ENCODE measurements at places on chromosomes 2 and 18.

GRCh38 chr2:239455436-239456203 lies 54.8 kb upstream of the HDAC4 start:
- no peak for DNase-seq

- DNase-seq, result no peak
Observed at GRCh38 chr2:144707736-144708326, 187.9 kb upstream of the ZEB2 start.

DNA sequence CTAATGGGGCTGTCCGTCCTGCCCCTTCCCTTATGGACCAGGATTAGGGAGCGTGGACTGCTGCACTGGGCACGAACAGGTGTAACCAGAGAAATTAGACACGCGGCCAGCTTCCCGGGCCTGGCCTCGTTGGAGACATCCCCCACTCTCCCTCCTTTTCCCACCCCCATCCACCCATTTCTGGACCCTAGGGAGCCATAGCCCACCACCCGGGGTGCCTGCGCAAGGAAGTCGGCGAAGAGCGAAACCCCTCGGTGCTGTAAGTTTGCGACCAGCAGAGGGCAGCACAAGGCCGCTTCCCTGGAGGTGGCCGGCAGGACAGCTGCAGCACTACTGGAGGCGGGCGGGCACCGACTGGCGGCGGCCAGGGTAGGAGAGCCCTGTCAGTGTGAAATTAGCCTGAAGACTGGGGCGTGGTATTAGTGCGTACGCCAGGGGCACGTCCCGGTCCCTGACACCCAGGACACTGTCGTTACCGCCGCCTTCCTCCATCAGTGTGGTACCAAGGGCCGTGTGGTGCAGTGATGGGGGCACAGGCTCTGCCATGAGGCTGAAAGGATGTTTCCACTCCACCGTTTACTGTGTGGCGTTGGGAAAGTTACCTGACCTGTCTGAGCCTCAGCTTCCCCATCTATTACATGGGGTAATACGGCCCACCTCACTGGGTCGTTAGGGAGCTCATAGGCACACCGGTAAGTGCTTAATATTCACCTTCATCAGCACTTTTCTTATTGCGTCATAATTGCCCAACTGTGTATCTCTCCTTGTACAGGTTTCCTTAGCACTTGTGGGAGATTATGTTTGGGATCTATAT lies 36.0 kb upstream of the CD207 start:
- DNase-seq, result peak; percentile 45

DNA sequence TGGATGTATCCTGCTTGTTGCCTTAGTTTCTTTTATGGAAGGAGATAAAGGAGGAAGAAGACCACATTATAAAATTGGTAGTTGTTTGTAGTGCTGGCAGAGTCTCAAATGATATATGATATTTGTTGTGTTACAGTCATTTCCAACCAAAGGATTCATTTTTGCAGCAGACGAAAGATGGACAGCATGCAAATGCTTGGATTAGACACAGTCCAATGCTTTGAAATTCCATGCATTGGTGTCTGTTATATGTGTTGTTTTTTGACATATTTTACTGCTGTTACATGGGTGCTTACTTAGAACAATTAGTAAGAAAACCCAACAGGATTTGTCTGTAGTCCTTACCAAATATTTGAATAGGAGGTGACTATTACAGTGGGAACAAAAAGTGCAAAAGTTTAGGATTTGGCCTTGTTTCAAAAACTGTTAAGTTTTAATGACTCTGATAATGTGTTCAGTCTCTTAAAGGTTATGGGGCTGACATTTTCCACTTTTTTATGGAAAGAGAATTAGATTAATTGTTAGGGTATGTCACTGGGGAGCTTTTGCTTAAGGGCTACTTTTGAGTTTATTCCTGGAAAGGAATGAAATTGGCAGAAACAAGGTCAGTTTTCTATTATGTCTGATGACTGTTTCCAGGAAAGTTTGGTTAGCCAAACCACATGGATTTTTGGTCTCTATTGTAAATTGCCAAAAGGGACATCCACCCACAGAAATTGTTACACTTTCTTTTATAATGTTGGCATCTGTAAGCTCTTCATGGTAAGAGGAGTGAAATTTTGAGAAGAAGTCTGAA lies 229.4 kb upstream of the MMADHC start:
- no peak for DNase-seq

DNA sequence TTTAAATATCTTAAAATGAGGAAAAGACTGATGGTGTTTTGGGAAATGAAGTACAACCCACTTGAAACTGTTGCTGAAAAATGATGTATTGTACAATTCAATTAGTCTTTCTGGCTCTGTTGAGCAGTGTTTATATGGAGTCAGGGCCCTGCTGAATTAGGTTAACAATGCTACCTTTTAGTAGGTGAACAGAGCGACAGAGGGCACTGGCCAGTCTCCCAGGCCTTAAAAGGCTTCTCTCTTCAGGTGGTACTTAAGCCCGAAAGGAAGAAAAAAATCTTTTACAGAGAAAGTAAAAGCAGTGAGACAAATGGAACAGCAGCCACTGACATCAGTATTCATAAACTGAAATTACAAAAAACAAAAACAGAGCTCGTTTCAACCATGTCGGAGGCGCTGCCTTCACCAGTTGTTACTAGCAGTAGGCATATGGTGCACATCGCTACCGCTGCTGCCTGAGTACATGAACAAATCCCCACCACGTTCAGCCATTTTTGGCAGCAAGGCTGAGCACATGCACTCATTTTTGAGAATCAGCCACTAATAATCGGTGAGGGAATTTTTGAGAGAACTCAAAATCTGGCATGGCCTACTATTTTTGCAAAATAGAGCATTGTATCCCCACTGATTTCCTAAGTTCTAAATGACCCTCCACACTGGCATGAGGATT lies 91.8 kb downstream of the PLEKHM3 start:
- DNase-seq, result no peak

DNA sequence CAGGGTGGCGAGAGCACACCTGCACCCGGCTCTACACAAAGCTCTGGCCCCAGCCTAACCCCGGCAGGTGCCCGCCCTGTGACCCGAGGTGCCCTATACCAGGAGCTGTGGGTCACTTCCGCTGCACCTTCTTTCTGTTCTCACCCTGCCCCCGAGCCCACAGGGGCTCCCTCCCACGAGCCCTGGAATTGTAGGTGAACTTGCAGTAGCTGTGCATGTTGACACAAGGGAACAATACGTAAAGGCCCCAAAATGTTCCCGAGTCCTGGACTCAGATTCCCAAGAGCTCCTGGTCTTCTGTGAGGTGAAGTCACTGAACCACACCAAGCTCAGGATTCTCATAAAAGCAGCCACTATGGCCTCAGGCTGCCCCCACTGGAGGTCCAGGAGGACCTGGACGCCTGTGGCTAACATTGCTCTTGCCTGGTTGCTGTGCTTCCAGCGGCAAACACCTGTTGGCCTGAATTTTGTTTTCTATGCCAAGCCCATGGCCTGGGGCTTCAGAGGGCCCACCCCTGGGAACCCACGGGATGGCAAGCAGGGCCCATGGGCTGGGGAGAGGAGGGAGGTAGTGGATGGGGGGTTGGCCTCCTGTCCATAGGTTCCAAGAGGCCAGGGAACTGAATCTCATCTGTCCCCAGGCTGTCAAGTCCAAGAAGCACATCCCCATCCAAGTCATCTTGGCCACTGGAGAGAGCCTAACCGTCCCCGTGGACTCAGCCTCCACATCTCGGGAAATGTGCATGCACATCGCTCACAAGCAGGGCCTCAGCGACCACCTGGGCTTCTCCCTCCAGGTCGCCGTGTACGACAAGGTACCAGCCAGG lies 23.2 kb upstream of the GPR17 start:
- no peak for DNase-seq

GRCh38 chr2:224557610-224558009 lies 27.6 kb downstream of the CUL3 start:
- no peak for DNase-seq

GRCh38 chr2:192544371-192544955 lies 349.7 kb upstream of the TMEFF2 start:
- DNase-seq, result no peak

DNA sequence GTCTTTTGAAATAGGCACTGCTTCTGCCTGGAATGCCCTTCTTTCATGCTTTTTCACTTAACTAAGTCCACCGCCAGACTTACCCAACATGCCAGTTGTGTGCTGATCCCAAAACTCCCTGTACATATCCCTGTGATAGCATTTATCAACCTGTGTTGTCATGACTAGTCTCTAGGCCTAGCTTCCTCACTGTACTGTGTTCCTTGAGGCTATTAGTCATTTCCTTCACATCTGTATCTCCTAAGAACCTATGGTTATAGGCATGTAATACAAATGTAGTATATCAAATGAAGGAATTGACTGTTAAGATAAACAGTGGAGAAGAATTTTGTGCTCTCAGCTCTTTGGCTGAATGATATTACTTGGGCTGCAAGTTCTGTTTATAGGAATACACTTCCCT lies 184.3 kb downstream of the CYRIA start:
- no peak for DNase-seq

- DNase-seq, result no peak
Observed at GRCh38 chr18:48908916-48909315, 41.8 kb downstream of the SMAD7 start.

- no peak for DNase-seq
Observed at GRCh38 chr2:70255637-70256314, 2.2 kb upstream of the PCYOX1 start.

GRCh38 chr2:237702441-237703391 lies 75.3 kb downstream of the LRRFIP1 start:
- DNase-seq, result no peak

- no peak for DNase-seq
Observed at GRCh38 chr2:160036736-160037135, 25.7 kb downstream of the PLA2R1 start.

DNA sequence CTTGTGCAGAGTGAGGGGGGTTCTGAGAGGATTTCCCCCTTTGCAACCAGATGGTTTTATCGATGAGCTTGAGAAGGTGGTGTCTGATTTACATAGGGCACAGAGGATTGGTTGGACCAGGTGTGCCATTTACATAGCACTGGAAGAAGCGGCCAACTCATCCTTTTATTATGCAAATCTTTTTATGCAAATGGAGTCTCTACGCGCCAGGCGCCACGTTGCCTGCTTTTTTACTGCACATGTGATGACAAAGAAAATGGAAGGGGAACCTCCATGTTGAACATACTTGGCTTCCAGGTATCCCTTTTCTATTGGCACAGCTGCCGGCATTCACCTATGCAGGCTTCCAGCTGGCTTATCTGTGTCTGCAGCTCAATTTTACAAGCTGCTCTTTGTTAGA lies 18.4 kb upstream of the TXNL4A start:
- DNase-seq, result no peak

GRCh38 chr2:241865957-241866789 lies 3.4 kb upstream of the RTP5 start:
- DNase-seq, result peak; percentile 32

- DNase-seq, result no peak
Observed at GRCh38 chr18:48993586-48993985, 42.8 kb upstream of the SMAD7 start.

GRCh38 chr2:200703127-200703925 lies 108.4 kb upstream of the BZW1 start:
- DNase-seq, result no peak

- DNase-seq, result no peak
Observed at GRCh38 chr2:192288295-192288694, 93.6 kb upstream of the TMEFF2 start.

GRCh38 chr18:23519734-23520133 lies 16.4 kb downstream of the RMC1 start:
- no peak for DNase-seq

GRCh38 chr2:202035089-202035940 lies 1.7 kb downstream of the FZD7 start:
- no peak for DNase-seq

- no peak for DNase-seq
Observed at GRCh38 chr2:28225473-28226080, 167.1 kb upstream of the FOSL2 start.

- no peak for DNase-seq
Observed at GRCh38 chr18:23943903-23944624, 70.5 kb upstream of the TTC39C start.

- DNase-seq, result no peak
Observed at GRCh38 chr2:151241224-151241623, 20.4 kb downstream of the RBM43 start.

GRCh38 chr2:20079546-20080115 lies 28.2 kb upstream of the LAPTM4A start:
- no peak for DNase-seq

DNA sequence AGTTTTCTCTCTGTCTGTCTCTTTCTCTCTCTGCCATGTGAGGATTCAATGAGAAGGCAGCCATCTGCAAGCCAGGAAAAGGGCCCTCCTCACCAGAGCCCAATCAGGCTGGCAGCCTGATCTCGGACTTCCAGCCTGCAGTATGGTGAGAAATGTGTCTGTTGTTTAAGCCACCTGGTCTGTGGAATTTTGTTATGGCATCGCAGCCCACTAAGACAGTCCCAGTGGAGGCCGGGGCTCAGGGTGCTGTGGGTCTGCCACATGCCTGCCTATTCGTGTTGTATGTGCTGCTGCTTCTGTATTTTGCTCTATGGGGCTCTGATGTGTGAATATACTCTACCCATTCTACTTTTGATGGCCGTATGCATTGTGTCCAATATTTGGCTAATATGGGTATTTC lies 139.0 kb upstream of the HS6ST1 start:
- DNase-seq, result no peak

GRCh38 chr2:63345285-63345633 lies 243.0 kb downstream of the WDPCP start:
- DNase-seq, result no peak

GRCh38 chr2:100137866-100138570 lies 4.4 kb downstream of the AFF3 start:
- no peak for DNase-seq

GRCh38 chr2:142585785-142586184 lies 291.7 kb upstream of the KYNU start:
- DNase-seq, result no peak

DNA sequence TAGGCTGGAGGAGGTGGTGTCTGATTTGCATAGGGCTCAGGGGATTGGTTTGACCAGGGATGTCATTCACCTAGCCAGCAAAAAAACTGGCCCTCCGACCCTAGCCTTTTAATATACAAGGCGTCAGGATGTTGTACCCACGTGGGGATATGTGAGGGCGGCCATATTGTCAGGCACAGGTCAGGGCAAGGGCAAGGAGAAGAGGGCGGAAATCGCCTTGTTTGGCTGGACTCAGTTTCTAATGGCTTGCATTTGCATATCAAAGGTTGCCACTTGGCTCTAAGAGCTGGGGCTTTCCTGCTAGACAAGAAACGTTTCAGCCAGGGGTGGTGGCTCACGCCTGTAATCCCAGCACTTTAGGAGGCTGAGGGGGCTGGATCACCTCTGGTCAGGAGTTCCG lies 24.9 kb upstream of the PDCL3 start:
- DNase-seq, result no peak

GRCh38 chr18:3329872-3330271 lies 67.9 kb downstream of the MYL12B start:
- no peak for DNase-seq

GRCh38 chr2:106343274-106343673 lies 124.9 kb downstream of the RGPD3 start:
- no peak for DNase-seq

All from hypothalamus (tissue), 51 donors.